ENCODE measurements at places on chromosomes 12 and 14.

- DNase-seq, result no peak
These were observed 13.7 kb downstream of the TNFRSF1A start for GRCh38 chr12:6328045-6328779.

DNA sequence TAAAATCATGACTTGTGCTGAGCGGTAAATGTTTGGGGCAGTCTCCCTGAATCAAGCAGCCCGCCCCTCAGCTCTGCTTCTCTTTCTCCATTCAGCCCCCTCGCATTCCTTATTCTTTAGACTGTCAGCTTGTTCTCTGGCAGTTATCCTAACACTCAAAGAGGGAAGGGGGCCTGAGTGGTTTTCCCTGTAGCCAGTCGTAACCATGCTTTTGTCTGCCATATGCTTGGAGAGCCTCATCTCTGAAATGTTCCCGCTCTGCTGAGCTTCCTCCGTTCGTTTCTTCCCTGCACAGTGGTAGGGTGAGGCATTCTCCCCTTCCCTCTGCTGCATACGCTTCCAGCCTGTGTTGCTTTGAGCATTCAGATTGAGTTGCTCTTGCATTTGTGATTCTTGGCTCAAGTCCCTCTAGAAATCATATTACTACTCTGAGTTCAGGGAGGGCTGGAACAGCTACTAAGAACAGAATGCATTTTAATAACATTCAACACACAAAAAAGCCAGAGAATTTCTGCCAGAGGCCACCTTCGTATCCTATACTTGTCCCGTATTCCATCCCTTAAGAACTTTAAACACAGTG lies 119.7 kb downstream of the FBXL14 start:
- peak; percentile 70 for DNase-seq

GRCh38 chr12:119011231-119011630 lies 29.9 kb downstream of the SRRM4 start:
- no peak for DNase-seq

GRCh38 chr12:51217133-51217967 lies 512 bp downstream of the POU6F1 start:
- no peak for DNase-seq

- DNase-seq, result no peak
These were observed 15.4 kb downstream of the PDE1B start for GRCh38 chr12:54564768-54565167.

DNA sequence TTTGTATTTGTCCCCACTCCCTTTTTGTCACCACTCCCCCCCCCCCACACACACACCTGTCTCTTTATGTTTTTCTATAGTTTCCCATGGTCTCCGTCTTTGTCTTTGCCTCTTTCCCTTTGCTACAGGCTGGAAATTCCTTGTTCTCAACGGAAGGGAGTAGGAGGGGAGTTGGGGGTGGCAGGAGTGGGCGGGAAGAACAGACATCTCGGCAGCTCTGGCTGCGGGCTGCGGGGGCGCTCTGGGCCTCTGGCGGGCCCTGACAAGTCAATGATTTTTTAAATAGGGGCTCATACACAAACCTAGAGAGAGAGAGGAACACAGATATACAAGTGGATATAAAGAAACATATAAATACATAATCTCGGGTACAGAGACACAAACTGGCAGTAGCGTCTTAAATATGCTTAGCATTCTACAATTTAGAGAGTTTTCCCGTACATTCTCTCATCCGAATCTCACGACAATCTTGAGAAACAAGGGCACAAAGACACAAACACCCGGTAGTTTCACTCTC lies 2.4 kb upstream of the NAB2 start:
- DNase-seq, result peak; percentile 74

DNA sequence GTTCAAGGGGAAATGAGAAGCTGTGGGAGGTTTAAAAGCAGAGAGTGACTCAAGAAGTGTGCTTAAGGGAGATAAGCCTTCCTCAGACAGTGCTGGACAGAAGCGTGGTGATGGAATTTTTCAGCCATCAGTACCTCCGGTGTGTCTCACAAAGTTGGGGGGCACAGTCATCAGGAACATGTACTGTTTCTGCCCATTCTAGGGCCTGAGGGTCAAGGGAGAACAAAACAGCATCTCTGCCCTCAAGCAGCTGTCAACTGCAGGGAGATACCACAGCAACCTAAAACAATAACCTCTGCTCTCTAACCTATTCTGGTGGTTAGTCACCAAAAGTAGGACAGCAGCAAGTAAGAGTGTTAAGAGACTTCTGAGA lies 2.0 kb upstream of the STON2 start:
- DNase-seq, result peak; percentile 60

DNA sequence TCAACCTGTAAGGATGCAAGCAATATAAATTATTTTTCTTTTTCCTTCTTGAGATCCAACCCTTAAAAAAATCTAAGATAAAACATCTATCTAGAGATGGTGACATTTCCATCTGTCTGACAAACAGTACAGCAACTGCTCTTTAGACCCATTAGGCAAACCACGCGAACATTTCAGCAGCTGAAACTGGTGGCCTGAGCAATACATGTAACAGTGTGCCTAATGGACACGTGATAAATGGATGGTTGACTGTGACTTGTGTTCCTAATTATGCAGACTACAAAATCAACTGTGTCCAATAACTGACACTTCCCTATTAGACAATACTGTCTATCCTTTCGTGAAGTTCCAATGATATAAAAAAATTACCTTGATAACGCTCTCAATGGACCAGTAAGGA lies 18.9 kb downstream of the E2F7 start:
- DNase-seq, result no peak

GRCh38 chr12:102690253-102690652 lies 209.9 kb upstream of the IGF1 start:
- no peak for DNase-seq

DNA sequence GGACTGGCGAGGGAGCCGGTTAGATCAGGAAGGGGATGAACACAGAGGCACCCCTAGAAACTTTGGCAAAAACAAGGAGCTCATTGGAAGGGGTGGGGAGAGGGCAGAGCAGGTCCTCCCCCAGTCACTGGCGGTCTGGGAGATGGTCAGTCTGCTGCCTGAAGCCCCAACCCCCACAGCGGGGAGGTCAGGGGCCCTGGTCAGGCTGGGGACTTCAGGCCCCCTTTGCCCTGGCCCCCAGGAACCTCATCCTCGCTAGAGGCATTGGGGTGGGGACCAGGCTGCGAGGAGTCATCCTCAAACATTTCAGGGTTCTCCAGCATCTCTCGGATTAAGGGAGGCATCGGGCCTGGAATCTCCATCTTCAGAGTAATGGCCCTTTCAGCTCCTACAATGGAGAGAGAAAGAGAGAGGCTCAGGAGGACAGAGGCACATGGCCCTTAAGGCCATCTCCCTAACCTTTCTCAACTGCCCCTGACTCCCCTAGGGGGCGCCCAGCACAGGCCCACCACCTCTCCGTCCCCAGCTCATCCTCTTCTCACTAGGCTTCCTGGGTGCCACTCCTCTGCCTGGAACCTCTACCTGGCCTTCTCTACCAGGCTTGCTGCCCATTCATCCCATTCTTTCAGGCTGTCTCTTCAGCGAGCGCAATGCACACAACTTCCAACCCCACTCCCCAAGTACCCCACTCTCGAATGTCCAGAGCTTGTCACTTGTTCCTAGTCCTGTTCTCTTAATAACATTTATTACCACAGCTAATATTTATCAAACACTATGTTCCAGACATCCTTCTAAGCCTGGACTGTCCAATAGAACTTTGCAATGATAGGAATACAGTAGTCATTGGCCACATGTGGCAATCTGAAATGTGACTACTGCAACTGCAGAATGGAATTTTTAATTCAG lies 4.7 kb upstream of the ITGB7 start:
- DNase-seq, result no peak

- no peak for DNase-seq
These were observed 751.0 kb upstream of the TMEM132C start for GRCh38 chr12:127515941-127516340.

- no peak for DNase-seq
These were observed at the start of gene LHX5 for GRCh38 chr12:113471619-113472171. Gene LHX5 (minus strand): TSS chr12:113471871. CDS start chr12:113471498, 373 bp downstream.

DNA sequence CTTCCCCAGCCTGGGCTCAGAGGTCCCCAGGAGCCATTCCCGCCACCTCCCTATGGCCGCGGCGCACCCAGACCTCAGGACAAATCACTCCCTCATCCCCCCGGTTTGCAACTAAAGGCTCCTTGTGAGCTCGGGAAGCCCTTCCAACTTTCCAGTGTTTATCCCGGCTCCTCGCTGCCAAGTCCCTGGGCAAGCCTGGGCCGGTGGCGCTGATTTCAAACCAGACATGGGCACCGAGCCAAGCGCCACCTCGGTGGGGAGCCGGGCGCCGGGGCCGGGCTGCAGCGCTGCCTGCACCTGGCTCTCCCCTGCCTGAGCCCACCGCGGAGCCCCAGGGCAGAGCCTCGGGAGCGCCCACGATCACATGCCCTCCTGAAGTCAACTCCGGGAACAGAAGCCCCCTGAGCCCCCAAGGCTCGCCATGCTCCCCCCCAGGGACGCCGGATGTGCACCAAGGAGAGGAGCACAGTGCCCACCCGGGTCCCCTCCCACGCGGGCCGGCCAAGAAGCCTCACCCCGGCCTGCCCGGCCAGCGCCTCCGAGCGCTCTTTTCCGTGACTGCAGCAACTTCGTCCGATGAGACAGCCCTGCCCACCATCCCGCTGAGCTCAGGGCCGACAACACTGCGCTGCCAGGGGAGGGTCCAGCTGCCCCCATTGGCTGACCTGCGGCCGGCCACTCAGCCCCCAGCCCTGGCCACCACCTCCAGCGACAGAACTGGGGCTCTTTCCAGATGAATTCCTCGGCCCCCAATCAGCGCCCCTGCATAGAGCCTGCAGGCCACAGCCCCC lies 50.0 kb downstream of the NCOR2 start:
- DNase-seq, result peak; percentile 49

DNA sequence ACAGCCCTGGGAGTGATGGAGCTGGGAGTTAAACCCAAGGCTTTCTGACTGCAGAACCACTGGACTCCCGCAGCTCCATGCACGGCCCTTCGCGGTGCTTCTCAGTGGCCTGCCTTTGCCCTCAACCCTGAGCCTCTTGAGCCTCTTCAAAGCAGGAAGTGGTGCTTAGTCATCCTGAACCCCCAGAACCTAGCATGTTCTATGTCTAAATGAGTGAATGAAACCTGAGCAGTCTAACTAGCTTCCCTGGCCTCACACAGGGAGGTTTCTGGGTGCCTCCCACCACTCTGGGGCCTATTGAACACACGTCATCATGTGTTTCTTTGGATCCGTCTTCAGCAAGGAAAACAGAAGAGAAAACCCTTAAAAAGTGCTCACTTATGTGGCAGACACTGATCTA lies 117.9 kb upstream of the SFSWAP start:
- no peak for DNase-seq

DNA sequence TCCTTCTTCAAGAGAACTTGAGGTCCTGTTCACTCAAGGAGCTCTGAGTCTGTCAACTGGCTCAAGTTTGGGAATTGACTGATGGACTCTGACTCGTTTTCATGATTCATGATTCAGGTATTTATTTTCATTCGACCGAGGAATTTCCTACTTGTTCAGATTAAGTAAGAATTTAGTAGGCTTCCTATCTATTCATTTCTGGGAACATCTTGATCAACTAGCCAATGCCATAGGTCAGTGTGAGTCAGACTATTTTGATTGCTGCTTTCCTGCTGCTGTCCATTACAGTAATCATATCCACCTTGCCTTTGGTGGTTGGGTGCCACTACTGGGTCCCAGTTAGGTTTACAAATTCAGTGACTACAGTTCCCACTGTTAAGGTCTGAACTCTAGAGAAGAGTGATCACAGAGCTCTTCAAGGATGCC lies 6.1 kb downstream of the FAM186A start:
- peak; percentile 97 for DNase-seq

DNA sequence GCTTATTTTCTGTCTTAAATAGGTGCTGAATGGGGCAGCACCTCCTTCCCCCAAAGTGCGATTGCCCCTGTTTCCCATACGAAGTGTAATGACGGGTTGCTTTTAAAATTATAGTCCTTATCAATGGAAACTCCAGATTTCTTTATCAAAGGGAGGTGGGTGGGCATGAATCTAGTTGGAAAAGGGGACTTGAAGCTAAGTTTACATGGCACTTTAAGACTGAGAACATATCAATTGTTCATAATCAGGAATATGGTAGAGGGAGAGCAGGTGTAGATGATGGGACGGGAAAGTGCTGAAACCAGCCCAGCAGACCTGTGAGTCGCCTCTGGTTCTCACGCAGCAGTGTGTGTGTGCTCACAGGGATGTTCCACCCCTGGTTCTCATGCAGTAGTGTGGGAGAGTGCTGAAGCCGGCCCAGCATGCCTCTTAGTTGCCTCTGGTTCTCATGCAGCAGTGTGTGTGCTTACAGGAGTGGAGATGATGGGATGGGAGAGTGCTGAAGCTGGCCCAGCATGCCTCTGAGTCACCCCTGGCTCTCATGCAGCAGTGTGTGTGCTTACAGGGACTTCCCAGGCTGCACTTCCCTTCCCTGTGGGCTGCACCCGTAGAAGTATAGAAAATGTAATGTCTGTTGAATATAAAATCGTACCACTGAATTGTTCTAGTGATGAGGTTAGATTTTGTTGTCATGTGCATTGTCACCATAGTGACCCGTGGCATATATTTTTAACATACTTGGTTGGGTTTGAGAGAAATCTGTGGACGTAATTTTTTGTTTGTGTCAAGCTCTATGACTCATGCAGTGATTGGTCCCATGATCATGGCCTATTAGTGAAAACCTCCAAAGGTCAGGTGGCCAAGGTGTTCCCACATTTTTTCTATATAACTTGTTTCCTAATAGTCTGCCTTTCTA lies 51.6 kb downstream of the GPATCH2L start:
- DNase-seq, result peak; percentile 98

DNA sequence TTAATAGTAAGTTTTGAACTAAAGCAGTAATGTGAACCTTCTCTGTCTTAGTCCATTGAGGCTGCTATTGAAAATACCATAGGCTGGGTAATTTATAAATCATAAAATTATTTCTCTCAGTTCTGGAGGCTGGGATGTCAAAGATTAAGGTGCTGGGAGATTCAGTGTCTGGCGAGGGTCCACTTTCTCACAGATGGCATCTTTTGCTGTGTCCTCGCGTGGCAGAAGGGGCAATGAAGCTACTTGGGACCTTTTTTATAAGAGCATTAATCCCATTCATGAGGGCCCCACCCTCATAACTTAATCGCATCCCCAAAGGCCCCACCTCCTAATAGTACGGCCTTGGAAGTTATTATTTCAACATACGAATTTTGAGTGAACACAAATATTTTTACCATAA lies 28.4 kb downstream of the LIN7A start:
- DNase-seq, result no peak

- DNase-seq, result no peak
These were observed 97.4 kb downstream of the RFLNA start for GRCh38 chr12:124392271-124392666.

DNA sequence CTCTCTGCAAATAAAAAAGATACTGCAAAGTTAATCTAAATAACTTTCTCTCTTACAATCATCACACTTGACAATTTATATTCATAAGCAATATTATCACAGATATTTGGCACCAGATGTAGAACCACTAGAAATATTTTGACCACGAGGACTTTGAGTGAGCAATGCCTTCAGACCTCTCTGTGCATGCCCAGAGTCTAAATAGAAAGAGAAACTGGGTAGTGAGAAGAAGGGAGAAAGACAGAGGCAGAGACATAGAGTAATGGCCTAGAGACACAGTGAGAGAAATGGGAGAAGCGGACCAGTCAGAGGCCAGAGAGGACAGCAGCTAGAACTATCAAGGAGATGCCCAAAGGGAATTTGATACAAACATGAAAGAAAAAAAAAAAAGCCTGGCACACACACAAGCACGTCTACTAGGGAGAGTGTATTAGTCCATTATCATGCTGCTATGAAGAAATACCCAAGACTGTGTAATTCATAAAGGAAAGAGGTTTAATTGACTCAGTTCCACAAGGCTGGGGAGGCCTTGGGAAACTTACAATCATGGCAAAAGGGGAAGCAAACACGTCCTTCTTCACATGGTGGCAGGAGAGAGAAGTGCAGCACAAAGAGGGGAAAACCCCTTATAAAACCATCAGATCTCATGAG lies 41.1 kb downstream of the BMP4 start:
- DNase-seq, result no peak

GRCh38 chr14:77058117-77058516 lies 29.6 kb upstream of the IRF2BPL start:
- DNase-seq, result no peak
